AG08395 (cell line): ENCODE measurements at places on chromosomes 16 and 17.

DNA sequence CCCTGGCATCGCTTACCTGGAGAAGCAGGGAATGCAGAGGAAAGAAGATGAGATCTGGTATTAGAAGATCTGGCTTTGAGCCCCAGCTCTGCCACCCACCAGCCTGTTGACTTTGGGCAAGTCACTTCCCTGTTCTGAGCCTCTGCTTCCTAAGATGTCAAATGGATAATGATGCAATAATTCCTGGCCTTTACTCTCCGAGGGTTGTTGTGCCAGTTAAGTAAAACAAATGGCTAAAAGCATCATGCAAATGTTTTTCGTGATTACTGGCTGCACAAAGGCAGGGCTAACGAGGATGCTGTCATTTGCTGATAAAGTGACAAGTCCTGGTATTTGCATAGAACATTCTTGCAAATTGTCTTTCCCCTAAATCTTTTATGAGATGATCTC lies 1.3 kb upstream of the ZNF821 start:
- DNase-seq: no peak

GRCh38 chr17:14157822-14158221 lies 78.8 kb downstream of the CDRT15 start:
- no peak for DNase-seq

- no peak for DNase-seq
Observed at GRCh38 chr16:23505671-23506605, 4.4 kb downstream of the GGA2 start.

- no peak for DNase-seq
Observed at GRCh38 chr16:12881182-12881581, 20.2 kb upstream of the SHISA9 start.

DNA sequence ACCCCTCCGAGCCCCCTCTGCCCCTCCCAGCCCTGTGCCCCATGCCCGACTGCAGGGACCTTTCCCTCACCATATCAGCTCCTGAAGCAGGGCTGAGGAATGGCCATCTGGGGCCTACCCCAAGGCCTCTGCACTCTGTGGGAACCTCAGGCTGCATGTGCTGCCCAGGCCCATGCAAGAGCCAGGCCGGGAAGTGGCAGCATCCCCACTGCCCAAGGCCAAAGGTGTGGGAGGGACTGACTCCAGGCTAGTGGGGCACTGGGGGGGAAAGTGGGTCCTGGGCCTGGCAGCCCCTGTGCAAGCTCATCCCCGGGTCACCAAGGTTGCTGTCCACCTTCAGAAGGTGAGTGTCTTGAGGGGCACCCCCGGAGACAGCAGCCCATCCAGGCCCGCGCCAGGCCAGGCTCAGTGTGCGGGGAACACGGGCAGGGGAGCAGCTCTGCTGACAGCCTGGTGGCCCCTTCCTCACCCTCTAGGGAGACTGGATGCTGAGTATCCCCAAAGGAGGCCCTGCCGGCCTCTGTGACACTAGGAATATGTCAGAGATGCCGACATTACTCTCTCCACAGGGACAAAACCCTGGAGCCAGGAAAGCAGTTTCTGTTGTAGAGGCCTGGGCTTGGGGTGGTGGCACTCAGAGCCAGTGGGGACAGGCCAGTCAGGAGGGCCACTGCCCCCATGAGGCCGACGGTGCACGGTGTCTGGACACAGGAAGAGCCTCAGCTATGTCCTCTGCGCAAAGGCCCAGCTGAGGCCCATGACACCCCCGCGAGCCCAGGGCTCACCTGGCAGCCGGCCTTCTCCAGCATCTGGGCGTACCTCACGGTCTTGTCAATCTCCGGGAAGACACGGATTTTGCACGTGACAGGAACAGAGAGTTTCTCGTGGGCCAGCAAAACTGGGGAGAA lies 3.3 kb downstream of the DUS1L start:
- no peak for DNase-seq
